Keratinocyte (primary cell): ENCODE measurements at places on chromosomes 5 and 9.

DNA sequence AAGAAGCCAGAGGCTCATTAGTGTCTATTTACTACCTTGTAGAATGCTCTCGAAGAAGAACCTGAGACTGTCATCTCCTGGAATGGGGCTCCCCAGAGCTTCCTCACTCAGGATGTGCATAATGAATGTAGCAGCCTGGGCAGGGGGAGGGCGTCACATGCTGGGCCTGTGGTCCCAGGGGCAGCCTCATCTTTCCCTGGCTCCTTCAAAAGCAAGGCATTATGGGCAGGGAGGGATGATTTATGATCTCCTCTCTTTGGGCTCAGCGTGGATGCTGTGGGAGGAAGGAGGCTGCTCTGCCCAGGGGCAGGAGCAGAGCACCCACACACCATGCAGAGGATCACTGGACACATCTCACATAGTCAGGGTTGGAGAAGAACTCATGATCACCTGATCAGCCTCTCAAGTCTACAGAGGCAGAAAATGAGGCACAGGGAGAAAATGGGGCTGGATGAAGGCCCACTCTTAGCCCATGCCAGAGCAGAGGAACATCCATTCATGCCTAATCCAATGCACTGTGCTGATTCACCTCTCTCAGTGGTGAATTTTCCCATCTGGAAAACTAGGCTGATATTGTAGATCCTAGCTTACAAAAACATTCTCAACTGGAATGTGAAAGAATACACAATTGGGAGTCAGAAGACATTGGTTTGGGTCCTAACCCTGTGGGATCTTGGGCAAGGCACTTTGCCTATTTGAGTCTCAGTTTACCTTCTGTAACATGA is 173.7 kb downstream of the CARTPT start:
- DNase-seq: no peak

- DNase-seq: no peak
These were observed 56.1 kb downstream of the MEF2C start for GRCh38 chr5:88826646-88827585.

DNA sequence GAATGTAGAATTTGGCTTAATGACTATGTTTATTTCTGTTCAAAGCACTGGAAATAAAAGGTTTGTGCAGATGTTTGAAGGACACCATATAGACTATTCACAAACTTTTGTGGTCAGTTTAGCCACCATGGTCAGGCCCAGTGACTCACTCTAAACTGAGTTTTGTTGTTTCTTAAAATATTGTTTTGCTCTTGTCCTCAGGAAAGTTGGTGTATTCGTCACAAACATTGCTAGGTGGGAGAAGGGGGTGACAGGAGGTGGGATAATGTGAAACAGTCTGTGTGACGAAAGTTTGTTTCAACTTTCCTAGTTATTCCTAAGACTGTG is 35.0 kb upstream of the LIFR start:
- DNase-seq: no peak

- no peak for DNase-seq
These were observed 41.3 kb upstream of the CDH18 start for GRCh38 chr5:20029266-20029665.

- DNase-seq: no peak
These were observed 140.3 kb downstream of the ROR2 start for GRCh38 chr9:91809581-91810285.

- no peak for DNase-seq
These were observed 455.3 kb downstream of the DMRT2 start for GRCh38 chr9:1505489-1505888.

GRCh38 chr9:114805670-114806525 is at the start of gene TNFSF15:
Gene TNFSF15 (minus strand): TSS chr9:114806039. CDS start chr9:114806012, 27 bp downstream.
- no peak for DNase-seq

DNA sequence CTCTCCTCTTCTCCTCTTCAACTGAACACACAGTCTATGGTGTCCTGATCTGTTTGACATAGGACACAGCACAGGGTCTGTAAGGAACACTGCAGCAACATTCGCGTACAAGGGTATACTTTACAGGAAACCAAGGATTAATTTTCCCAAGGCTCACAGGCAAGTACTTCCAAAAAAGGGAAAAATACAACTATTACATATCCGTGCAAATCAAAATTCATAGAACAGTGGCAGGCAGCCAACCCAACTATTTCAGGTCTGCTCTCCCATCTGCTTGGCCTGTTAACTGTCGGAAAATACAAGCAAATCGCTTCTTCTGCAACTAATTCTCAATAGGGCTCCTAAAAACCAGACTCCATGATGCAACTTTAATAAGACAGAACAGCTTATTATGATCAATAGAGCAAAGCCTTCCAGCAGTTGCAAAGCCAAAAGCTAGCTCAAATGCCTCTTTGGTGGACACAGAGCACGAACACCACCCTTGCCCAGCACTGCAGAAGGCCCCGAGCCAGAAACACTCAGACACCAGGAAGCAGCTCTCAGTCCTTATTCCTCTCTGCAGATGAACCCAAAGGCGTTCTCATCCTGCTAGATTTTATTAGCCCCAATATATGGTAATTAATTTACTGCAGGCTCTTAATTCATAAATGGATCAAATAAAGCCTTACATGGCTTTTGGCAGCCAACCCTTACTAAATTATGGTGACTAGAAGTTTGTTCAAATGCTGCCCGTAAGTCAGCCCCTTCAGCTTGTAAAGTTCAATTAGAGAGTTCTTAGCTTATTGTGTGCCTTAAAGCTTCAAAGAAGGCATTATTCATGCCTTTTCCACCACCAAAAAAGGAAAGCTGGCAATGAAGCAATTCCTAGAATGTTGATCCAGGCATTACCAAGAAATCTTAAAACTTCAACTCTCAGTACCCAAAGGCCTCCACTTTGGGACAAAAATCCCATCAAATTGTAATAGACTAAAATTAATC is 68.8 kb downstream of the ZNF608 start:
- no peak for DNase-seq

- DNase-seq: no peak
These were observed 3.9 kb downstream of the FBXW5 start for GRCh38 chr9:136940526-136941230.

GRCh38 chr5:16564248-16564867 is 52.4 kb downstream of the RETREG1 start:
- no peak for DNase-seq

- DNase-seq: no peak
These were observed 36.4 kb upstream of the ADAMTS2 start for GRCh38 chr5:179381691-179382090.

GRCh38 chr9:15622318-15622971 is 69.6 kb downstream of the CCDC171 start:
- DNase-seq: no peak

GRCh38 chr9:35552837-35553236 is 52.2 kb upstream of the TESK1 start:
- no peak for DNase-seq

GRCh38 chr5:126680191-126680817 is 79.6 kb downstream of the PHAX start:
- DNase-seq: no peak

- DNase-seq: no peak
These were observed 23.1 kb downstream of the SLC25A25 start for GRCh38 chr9:128091144-128091543.

GRCh38 chr9:87213948-87214347 is 266.6 kb upstream of the GAS1 start:
- no peak for DNase-seq

- DNase-seq: no peak
These were observed 326.7 kb upstream of the EFNA5 start for GRCh38 chr5:107997338-107997980.

GRCh38 chr9:33661176-33661575 is 134.2 kb upstream of the PRSS3 start:
- DNase-seq: no peak

- no peak for DNase-seq
These were observed 4.0 kb upstream of the RHOBTB3 start for GRCh38 chr5:95726811-95727763.

GRCh38 chr5:62289813-62290212 is 16.2 kb upstream of the KIF2A start:
- DNase-seq: no peak

DNA sequence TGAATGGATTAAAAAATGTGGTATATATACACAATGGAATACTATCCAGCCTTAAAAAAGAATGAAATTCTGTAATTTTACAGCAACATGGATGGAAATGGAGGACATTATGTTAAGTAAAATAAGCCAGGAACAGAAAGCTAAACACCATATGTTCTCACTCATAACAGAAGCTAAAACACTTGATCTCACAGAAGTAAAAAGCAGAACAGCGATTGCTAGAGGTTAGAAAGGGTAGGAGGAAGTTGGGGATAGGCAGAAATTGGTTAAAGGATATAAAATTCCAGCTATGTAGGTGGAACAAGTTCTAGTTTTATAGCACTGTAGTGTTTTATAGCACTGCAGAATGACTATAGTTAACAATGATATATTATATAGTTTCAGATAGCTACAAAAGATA is 15.8 kb downstream of the MARCHF3 start:
- no peak for DNase-seq

DNA sequence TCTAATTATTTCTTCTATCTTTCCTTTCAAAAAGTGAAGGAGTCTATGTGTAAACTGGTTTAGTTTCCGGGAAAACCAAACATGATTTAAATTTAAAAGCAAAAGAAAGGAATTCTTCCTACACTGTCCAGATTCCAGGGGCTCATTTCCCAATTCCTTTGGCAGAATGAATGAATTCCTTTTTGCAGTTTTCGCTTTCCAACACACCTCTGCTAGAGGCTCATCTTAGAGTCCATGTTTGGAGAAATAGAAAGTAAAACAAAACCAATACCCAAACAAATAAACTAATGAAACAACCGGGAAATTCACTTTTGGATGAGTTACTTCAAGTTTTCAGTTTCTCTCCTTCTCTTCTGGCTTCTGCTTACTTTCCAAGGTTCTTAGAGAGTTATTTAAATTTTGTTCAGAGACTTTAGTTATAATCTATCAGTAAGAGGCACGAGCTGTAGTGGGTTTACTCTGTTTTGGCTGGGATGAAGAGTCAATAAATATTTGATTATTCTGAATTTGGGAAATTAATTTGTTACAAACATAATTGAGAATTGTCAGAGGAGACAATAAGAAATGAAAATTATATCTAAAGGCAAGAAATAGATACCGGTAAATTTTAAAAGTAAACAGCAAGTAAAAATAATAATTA is 365.0 kb upstream of the CDH9 start:
- no peak for DNase-seq

DNA sequence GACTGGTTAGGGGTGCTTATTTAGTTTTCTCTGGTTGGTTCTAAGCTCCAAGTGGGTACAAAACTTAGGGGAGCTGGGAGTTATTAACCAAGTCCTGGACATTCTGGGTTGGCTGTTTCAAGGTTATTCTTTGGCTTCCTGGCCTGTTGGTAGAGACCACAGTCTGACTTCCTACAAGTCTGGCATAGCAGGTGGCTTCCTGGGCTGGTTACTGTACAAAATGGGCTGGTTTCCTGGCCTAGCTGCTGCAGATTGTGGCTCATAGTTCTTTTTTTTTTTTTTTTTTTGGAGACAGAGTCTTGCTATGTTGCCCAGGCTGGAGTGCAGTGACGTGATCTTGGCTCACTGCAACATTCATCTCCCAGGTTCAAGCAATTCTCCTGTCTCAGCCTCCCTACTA is 46.3 kb upstream of the BARHL1 start:
- DNase-seq: no peak

DNA sequence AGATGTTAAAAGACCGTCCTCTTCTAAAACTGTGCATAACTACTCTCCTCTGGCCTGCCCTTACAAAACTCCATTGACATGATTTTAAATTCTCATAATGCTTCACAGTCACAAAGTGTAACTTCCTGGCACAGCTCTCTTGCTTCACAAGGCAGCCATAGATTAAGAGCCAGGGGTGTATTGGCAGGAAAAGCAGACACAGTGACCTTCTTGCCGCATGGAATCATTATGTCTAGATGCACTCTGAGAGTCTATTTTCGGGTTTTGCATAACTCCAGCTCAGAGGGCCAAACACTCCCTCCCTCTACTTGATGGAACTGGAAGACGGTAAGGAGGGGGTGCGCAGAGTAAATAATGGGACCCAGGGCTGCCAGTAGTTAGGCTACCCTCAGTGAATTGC is 110.1 kb downstream of the MARCHF3 start:
- no peak for DNase-seq

DNA sequence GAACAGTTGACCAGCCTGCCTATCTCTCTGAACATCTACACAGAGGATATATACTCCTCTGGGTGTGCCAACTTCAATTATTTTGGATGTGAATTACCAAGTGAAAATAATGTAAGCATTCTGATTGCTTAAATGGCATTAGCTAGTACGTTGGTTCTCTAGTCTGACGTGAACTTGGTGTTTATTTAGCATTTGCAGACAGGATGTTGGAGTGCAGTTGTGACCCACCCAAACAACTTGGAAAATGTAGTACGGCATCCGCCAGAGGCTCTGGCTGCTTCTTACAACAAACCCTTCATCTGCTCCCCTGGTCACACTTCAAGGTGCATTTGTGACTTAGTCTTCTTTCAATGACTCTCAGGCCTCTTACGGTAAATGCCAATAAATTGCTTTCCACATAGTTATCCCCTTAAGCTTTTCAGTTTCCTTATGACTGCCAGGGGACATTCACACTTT is 616.6 kb downstream of the PDE4D start:
- DNase-seq: no peak

GRCh38 chr5:1010641-1011046 is 2.0 kb downstream of the NKD2 start:
- DNase-seq: no peak

DNA sequence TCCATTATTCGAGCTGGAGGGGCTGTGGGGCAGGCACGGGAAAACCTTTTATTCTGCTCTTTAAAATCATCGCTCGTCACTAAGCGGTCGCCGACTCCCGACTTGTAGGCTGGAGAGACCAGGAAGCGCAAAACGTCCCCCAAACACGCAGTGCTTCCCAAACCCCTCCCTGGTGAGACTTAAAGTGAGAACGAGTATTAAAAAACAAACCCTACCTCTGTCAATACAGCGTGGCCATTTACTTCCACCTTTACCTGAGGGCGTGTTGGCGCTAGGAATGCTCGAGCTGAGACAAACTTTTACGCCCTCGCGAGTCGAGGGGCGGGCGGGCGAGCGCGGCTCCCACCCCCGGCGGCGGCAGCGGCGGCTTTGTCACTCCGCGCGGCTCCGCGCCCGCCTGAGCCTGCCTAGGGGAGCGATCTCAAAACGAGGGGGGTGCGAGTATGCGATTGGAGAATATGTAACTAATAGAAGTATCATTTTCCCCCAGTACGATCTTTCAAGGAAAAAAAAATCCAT is at the start of gene NR2F1-AS1:
NR2F1-AS1 (minus strand) TSS at position 293 of the 519 bp plus-strand sequence.
- DNase-seq: no peak

GRCh38 chr5:65982635-65983034 is 56.3 kb downstream of the ERBIN start:
- no peak for DNase-seq

GRCh38 chr5:57348376-57349140 is 134.1 kb downstream of the ACTBL2 start:
- no peak for DNase-seq

DNA sequence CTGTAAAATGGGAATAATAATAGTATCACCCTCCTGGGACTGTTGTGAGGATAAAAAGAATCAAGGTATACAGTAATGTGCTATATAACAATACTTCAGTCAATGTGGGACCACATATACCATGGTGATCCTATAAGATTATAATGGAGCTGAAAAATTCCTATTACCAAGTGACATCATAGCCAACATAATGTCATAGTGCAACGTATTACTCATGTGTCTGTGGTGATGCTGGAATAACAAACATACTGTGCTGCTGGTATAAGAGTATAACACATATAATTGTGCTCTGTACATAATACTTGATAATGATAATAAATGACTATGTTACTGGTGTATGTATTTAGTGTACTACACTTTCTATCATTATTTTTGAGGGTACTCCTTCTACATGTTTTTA is 38.1 kb downstream of the LIFR start:
- DNase-seq: no peak
